ENCODE measurements at places on chromosomes 1 and 21. TPM values are rescaled to one million over a fixed set of nuclear protein-coding genes. Genes with fewer than 3 reads are reported as not detected.

PRRX1 gene
- total RNA-seq = not detected

VASH2 gene
- total RNA-seq = 0.22 TPM

KIFAP3 gene
- 14.9 TPM for total RNA-seq

LHX8 gene
- total RNA-seq = not detected

RUNX1 gene
- total RNA-seq = 16.6 TPM

F13B gene
- total RNA-seq = not detected

UBIAD1 gene
- total RNA-seq = 39.1 TPM

AGO4 gene
- total RNA-seq = 3.0 TPM

GCLM gene
- 17.8 TPM for total RNA-seq

UTS2 gene
- 0.74 TPM for total RNA-seq

CD247 gene
- 166 TPM for total RNA-seq

VANGL2 gene
- total RNA-seq = 0.24 TPM

CLCA4 gene
- not detected for total RNA-seq

TPTE gene
- total RNA-seq = not detected

NBPF6 gene
- total RNA-seq = not detected

MEX3A gene
- total RNA-seq = 0.35 TPM

DIO1 gene
- total RNA-seq = not detected

FMO2 gene
- total RNA-seq = not detected

RIPPLY3 gene
- total RNA-seq = 0.10 TPM

LORICRIN gene
- total RNA-seq = not detected

GPR153 gene
- 0.54 TPM for total RNA-seq

TMEM269 gene
- 0.32 TPM for total RNA-seq

Data from activated naive CD8-positive, alpha-beta T cell treated with anti-CD3 and anti-CD28 coated beads for 36 hours (primary cell).